ENCODE measurements at places on chromosomes 2 and 18.

GRCh38 chr2:175309799-175310198, 128.3 kb upstream of the ATP5MC3 start:
- DNase-seq, result no peak

DNA sequence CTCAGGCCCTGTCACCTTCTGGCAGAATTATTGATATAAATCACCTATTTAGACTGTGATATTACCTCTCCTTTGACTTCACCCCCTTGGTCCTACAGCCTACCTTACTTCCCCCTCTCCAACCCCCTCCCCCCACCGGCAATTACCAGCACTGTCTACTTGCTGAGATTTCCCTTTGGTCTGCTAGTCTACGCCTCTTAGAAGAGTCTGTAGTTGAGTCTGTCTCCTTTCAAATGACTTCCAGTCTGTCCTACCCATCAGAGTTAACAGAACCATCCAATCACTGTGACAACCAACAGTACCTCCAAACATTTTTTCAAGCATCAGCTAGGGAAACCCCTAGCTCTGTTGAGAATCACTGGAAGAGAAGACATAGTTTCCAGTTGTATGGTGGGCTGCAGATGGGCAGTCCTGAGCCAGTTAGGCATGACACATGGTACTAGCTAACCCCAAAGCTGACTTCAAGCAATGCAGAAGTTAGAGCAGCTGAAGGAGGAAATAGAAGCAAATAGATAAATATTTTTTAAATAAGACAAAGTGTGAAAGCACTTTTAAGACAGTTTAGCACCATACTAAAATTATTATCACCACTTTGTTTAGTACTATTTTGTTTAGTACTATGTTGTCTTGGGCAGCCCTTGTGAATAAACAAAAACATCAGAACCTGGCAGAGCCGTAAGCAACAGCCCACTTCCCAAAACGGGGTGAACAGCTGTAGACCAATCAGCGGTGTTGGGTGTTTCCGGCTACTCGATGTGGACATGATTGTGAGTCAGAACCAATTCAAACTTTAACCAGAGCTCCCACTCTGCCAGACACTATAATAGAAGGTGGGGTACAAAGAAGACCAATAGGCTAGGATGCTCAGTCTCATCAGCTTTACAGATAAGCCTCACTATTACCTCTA, 2.7 kb upstream of the ASNSD1 start:
- DNase-seq, result no peak

DNA sequence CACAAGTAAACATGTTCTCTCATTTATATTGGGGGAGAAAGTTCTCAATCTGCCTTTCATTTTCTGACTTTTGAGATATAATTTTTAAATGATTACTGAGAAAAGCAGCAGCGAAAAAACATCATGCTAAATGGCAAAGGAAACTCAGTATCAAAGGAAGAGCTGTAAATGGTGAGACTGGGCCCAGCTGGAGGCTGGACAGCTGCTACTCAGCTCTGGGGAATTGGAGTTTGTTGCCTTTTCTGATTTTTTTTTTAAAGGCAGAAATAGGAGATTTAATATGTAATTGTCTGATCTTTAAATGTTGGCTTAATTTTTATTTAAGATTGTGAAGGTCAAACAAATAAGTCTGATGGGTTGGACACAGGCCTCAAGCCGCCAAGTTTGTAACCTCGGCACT, 137.1 kb upstream of the TACR1 start:
- no peak for DNase-seq

DNA sequence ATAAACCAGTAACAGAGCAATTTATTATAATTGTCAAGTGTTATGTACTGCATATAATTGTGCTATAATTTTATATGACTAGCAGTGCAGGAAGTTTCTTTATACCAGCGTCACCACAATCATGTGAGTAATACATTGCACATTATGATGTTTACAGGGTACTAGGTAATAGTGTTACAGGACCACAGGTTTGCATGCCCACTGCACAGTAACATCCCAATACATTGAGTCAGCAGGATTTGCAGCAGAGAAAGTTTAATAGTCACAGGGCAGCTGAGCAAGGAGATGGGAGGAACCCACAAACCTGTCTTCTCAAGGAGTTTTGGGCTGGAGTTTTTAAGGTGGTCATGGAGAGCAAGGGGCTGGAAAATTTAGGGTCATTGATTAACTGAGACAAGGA, 1042.9 kb upstream of the ACVR2A start:
- DNase-seq, result no peak

DNA sequence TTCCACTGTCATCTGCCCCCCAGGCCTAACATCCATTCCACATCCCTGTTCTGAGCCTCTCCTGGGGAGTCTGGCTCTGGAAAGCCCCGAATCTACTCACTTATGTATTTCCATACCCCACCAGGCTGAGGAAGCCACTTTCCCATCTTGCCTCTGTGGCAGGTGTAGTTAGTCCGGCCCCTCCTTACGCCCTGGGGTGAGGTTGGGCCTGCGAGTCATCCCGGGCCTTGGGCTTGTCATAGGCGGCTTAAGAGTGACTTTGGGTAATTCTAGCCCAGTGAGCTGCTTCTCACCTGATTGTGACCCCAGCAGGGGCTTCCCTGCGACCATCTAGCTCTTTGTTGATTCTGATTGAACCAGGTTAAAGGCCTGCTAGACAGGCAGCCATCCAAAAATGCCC, 21.1 kb downstream of the PCARE start:
- no peak for DNase-seq

GRCh38 chr2:38526195-38526594, 76.5 kb downstream of the HNRNPLL start:
- no peak for DNase-seq

- DNase-seq, result no peak
Observed at GRCh38 chr2:181106789-181107627, 126.6 kb downstream of the UBE2E3 start.

DNA sequence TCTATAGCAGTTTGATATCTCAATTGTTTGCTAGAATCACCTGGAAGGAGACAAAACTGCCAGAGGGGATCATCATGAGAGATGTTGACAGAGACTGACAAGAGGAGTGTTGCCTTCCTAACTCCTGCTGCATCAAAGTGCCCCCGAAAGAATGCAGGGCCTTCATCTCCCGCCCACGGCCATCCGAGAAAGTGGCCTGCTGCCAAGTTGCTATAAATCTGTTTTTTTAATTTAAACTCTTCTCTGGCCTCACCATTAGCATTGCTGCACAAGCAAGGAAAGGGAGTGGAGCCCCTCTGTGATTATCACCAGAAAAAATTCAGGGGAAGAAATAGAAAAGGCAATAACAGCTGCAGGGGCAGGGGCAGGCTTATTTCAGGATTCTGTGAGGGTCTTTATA, 238.1 kb upstream of the EPHA4 start:
- DNase-seq, result no peak

- DNase-seq, result no peak
Observed at GRCh38 chr2:226544596-226545210, 254.9 kb downstream of the IRS1 start.

DNA sequence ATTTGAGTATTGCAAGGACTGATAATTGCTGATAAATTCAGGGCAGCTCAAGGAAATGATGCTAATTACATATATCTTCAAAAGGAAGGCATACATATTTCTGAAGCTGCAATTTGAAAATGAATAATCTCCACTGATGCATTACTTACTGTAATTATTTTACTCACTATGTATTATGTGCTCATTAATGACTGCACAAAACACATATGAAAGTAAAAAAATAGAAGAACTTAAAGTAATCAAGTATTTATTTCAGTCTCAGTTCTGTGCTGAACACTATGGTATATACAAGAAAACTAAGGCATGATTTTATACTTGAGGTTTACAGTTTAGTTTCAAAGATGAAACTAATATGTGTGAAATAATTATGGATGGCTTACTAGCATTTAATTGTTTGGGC, 9.3 kb downstream of the ACTR3 start:
- DNase-seq, result no peak

GRCh38 chr2:207861789-207862188, 92.1 kb upstream of the FZD5 start:
- DNase-seq, result no peak

- DNase-seq, result no peak
Observed at GRCh38 chr2:202721621-202722020, 86.9 kb downstream of the FAM117B start.

- DNase-seq, result no peak
Observed at GRCh38 chr18:1505856-1506255, 601.2 kb downstream of the ADCYAP1 start.

GRCh38 chr18:9961041-9961440, 47.2 kb downstream of the VAPA start:
- no peak for DNase-seq

DNA sequence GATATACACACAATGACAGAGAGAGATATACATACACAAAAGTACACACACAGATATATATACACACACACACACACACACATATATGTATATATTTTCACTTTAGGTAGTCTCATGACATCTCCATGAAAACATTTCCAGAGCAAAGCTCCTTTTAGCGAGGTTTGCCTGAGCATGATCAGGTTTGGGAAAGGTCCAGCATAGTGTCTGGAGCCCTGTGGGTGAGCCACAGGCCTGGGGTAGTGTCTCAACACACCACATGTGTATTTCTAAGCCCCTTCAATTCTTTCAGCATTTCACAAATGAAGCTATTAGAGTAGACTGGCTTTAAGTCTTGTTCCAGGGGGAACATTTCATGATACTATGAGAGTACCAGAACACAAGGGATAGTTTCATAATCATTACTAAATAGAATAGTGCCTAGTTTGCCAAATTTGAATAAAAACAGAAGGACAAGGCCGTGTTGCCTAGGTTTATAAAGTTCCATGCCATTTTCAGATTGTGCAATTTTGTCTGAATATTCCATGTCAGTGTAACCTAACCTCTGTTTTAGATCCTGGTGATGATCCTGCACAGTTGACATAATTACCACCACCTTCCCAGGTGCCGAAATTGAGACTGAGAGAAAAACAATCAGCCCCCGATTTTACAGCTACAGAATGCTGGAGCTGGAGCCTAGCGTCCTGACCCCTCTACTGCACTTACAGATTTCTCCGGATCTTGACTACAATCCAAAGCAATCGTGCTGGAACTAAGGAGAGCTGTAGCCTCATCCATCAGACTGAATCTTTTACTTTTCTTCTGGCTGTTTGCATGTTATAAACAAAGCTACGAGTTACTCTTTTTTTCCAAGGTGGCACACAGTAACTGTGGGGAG, 332.7 kb downstream of the CYRIA start:
- DNase-seq, result no peak

DNA sequence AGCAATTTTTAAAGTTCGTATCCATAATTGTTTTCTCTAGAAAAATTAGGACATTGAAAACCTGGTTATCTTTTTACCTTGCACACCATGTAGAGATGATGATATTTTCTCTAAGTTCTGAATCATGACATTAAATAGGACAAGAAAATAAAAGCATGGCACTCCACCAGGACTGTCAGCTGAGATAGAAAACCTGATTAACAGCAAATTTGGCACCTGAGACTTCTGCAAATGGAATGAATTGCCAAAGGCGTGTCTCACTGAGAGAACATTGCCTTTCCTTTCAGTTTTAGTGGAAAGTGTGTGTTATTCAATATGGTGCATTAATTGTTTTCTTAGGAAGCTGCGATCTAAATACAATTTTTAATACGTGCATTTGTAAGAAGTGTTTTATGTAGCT, 164.7 kb downstream of the LRRC30 start:
- DNase-seq, result no peak

GRCh38 chr18:74817576-74817975, 219.9 kb downstream of the ZNF407 start:
- no peak for DNase-seq

DNA sequence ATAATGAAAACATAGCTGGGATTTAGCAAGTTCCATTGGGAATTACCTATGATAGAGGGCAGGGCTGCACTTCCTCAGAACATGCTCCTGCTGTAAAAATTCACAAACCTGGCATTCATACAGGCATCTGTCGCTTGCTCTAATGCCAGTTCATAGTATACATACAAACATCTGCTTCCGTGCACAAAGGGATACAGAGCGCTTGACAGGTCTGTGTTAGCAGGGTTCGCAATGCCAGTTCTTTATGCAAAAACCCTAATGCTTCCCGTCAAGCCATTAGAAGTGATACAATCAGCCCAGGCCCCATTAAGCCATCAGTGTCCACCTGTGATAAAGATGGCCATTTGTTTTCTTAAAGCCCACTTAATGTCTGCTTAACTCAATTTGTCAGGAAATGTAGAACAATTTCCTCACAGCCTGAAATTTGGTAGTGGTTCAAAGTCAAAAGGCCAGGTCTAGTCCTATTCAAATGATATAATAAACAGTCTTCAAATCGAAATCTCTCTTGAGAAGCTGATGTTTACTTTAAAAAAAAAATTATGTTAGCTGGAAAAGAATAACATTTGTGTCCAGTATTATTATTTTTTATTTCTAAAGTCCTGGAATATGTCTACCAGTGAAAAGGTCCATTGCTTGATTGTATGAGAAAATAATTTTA, 556.3 kb downstream of the ARHGAP15 start:
- no peak for DNase-seq

- no peak for DNase-seq
Observed at GRCh38 chr2:110852541-110853263, 120.3 kb downstream of the ACOXL start.

GRCh38 chr2:71679491-71679890, 226.1 kb downstream of the DYSF start:
- DNase-seq, result no peak

DNA sequence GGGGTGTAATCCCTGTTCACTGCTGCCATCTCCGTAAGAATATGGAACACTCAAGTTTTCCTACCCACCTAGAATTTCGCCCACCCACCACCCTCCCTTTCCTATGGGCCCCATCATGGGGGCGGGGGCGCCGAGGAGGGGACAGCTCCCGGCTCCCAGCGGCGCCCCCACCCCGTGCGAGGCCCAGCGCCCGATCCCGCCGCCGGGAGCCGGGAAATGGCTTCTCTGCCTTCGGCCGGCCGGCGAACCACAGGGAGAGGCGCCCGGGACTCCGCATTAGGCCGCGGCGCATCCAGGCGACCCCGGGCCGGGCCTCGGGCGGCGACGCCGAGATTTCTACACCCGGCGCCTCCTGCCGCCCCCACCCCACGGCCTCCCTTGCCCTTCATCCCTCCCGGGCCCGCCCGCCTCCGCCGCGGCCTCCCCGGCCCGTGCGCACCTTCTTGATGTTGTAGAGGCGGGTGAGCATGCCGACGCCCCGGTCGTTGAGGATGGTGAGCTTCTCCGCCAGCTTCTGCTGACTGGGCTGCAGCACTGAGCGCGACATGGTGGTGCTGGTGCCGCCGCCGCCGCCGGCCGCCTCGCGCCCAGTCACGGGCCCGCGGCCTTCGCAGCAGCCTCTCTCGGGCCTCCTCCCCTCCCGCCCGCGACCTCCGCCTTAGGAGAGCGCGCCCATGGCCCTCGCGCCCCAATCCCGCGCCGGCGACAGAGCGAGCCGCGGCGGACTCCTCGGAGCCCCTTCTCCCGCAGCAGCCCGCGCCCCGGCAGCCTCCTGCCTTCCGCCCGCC, 510 bp downstream of the NCKAP1 start:
- DNase-seq, result peak; percentile 93

- no peak for DNase-seq
Observed at GRCh38 chr2:238820916-238821315, 27.0 kb upstream of the TWIST2 start.
